T1000 (cell line): ENCODE measurements at places on chromosomes 2 and 18.

GRCh38 chr2:67858886-67859285, 203.9 kb downstream of the C1D start:
- no peak for DNase-seq

DNA sequence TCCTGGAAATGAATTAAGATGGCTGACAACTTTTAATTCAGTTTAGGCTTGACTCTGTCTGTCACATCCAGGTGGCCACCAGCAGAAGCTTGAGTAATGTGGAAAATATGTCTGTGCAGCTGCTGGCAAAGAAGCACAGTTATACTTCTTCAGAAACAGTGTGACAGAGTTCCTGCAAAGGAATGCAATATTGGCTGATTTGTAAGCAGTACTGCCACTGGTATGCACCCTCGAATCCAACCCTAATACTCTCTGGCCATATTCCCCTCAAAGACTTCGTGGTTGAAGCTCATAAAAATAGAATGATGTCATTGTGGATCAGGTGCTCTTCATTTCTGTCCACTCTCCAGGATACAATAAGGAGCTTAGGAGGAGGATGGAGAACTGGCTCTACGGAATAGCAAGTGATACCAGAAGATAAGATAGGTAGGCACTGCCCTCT, 86.2 kb downstream of the METTL8 start:
- DNase-seq: peak; percentile 48

- no peak for DNase-seq
Measured at GRCh38 chr2:157744571-157745076, 116.0 kb upstream of the ACVR1C start.

DNA sequence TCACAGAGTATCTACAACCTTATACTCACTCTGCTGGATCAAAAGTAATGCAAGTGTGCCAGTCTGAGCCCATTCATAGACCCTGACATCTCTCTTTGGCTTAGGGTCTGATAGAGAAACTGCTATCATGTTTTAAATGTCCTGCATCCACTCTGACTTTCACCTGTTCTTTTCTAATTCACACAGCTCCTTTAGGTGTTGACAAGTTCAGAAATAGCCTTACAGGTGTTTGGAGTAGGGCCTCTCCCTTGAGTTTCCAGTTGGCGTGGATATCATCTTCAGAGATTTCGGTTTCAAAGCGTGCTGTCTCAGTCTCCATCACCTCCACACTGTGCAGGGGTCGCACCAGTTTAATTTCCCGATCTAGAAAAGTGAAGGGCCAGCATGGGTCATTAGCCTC, 150.3 kb downstream of the PLEKHA3 start:
- DNase-seq: no peak

- DNase-seq: no peak
Measured at GRCh38 chr2:79619976-79620375, 107.1 kb downstream of the CTNNA2 start.

GRCh38 chr2:112023707-112024106, 31.4 kb upstream of the TMEM87B start:
- no peak for DNase-seq

DNA sequence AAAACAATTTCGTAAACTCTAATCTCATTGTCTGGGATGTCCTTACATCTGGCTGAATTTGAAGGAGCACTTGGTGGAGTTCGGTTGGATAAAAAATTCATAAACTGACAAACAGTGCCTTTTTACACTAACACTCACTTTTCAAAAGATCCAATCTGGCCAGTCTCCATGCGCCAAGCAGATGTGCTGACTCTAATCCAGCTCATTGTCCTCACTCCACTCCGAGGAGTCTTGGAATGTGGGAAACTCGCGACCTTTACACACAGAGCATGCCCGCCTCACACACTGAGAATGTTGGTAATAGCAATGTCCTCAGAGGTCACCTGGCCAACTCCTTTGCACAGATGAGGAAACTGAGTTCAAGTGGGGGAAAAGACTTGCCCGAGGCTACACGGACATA, 66.8 kb downstream of the XDH start:
- DNase-seq: no peak

- DNase-seq: no peak
Measured at GRCh38 chr2:75309596-75310463, 110.5 kb upstream of the TACR1 start.

DNA sequence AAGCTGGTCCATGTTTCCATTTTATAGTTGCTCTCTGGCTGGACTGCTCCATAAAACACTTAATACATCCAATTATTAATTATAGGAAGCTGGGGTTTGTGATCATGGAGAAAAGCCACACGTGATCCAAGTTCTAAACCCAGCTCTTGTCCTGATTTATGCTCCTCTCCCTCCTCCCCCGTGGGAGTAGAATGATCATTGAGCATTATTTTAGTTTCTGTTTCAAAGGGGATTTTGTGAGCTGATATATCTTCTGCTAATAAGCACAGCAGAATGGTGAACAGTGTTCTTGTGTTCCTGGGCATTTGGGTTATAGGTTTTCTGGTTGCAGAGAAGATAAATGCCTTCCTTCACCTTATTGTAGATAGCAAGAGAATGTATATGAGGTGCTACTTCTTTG, 135.7 kb upstream of the TMEM200C start:
- DNase-seq: no peak

GRCh38 chr18:74633652-74634352, 36.1 kb downstream of the ZNF407 start:
- DNase-seq: no peak

GRCh38 chr18:56333839-56334238, 304.6 kb downstream of the TXNL1 start:
- no peak for DNase-seq

GRCh38 chr2:213806125-213806726, 522.0 kb downstream of the SPAG16 start:
- no peak for DNase-seq

DNA sequence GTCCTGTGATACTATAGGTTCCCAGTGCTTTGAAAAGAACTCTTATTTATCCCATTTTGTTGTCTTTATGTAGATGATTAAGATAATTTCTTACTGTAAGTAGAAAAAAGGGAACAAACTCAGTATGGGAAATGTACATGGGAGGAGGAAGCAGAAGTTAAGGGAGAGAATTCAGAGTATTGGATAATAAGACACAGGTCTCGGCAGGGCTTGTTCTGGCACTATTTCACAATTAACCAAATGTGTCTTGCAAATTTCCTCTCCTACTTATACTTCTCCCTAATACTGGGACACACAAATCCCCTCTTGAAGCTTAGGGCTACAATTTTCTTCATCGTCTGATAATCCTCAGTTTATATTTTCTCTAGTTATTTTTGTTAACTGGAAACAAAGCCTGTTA, 744.0 kb downstream of the ADCYAP1 start:
- no peak for DNase-seq

DNA sequence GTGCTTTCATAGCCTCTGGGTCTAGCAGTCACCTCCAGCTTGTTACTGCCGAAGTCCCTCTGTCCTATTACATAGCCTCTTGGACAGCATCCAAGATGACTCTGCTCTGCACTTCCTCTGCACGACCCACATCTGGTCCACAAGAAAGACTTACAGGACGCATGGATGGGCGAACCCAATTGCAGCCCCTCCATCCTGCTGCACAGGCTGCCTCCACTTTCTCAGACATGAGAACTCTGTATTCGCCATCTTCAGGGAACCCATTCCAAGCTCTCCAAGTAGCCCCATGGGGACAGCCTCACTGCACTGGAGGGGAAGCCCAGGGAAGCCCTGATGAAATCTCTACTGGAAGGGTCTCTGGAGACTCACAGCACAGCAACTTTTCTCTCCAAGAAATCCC, 172.1 kb downstream of the GFPT1 start:
- no peak for DNase-seq

- DNase-seq: no peak
Measured at GRCh38 chr2:143397884-143398614, 268.8 kb downstream of the ARHGAP15 start.

- DNase-seq: no peak
Measured at GRCh38 chr2:158181171-158181570, 79.5 kb downstream of the UPP2 start.

GRCh38 chr2:229425598-229425997, 154.5 kb upstream of the PID1 start:
- DNase-seq: no peak

- no peak for DNase-seq
Measured at GRCh38 chr18:36757081-36757480, 71.7 kb downstream of the TPGS2 start.

DNA sequence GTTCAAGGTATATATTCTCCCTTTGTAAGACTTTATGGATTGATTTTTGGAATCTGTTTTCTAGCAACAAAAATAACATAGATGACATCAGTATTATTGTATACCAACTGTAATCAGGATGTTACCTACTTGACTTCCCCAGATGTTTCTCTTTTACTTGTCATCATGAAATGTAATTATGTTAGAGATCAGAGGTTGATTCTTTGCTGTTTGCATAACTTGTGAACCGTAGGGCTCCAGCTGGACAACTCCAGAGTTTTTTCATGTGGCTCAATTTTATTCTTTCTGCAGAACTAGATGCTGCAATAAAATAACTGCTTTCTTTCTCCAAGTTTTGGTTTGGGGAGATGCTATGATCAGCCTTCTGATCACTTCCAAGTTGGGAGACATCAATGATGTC, 58.1 kb downstream of the SPOPL start:
- no peak for DNase-seq

- no peak for DNase-seq
Measured at GRCh38 chr2:240213226-240213475, 72.7 kb upstream of the OTOS start.

GRCh38 chr2:239768907-239769553, 256.1 kb downstream of the NDUFA10 start:
- no peak for DNase-seq

DNA sequence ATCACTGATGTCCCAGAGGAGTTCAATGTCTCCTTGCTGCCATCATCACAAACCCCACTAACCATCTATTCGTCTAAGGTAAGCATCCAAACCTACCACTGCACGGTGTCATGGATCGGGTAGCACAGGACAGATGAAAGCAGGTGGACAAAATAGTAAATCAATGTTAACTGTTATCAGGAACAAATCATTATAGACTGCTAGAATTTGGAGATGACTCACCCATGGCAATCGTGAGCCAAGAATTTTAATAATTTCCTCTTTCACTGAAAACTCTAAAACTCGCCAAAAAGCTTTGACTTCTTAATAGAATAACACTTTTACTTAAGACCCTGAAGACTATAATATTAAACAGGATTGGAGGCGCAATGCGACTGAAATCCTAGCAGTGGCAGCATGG, 33.7 kb upstream of the BZW1 start:
- no peak for DNase-seq

DNA sequence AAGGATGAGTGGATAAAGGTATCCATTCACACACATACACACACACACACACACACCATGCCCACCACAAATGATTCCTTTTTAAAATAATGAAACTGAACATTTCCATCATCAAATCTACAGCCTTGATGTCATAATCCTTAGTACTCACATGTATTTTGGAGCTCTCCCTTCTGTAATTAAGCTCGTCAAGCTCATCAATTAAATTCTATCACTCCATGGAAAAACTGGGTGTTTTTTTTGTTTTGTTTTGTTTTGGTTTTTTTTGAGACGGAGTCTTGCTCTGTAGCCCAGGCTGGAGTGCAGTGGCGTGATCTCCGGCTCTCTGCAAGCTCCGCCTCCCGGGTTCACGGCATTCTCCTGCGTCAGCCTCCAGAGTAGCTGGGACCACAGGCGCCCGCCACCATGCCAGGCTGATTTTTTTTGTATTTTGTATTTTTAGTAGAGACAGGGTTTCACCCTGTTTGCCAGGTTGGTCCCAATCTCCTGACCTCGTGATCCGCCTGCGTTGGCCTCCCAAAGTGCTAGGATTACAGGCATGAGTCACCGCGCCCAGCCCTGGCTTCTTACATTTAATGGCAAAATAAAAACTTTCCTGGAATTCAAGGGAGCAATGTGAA, 78.6 kb upstream of the RGPD4 start:
- DNase-seq: no peak

DNA sequence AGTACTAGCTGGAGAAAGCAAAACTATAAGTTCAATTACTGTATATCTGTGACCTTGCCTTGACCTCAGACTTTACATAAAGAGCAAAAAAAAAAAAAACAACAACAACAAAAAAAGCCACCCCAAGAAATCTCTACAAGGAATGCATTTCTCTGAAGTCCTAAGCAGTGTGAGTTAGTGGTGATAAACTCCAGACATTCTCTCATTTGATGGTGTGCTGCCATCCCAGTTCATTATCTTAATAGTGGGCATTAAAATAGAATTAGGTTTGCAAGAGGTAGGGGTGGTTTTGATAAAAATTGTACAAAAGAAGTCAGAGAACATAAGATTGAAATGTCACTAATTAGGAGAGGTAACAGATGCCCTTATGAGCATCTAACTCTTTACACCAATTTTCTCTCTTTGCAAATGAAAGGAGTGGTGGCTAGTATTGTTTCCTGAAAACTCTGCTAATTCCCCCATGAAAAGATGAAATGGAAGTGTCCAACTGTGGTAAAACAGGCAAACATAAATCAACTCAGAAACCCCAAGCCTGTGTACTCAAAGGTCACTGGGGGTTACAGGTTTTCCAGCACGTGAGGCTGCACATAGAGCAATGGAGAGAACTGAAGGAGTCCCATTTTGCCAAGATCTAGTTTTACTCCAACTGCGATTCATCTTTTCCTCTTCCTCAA, 131.9 kb downstream of the MEIS1 start:
- no peak for DNase-seq

DNA sequence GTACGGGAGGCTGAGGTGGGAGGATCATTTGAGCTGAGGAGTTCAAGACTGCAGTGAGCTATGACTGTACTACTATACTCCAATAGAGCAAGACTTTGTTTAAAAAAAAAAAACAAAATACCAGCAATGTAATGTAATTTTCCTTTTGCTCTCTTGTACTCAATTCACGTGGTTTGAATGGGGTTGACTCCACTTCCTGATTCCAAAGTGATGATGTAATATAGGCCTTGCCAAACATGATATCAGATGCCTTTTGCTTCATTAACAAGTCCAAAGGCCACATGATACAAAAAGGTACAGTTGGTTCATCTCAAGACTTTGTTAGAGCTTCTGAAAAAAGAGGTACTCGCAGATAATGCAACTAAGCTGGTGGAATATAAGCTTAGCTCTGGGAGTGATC, 321.8 kb downstream of the ZEB2 start:
- DNase-seq: no peak
